Stimulated activated CD8-positive, alpha-beta memory T cell treated with anti-CD3 and anti-CD28 coated beads, Interleukin-15, amount 100 ng/mL, for 48 hours (primary cell): ENCODE measurements at places on chromosomes 3 and 15.

GRCh38 chr3:147246906-147247305 lies 159.4 kb downstream of the ZIC4 start:
- DNase-seq: no peak

DNA sequence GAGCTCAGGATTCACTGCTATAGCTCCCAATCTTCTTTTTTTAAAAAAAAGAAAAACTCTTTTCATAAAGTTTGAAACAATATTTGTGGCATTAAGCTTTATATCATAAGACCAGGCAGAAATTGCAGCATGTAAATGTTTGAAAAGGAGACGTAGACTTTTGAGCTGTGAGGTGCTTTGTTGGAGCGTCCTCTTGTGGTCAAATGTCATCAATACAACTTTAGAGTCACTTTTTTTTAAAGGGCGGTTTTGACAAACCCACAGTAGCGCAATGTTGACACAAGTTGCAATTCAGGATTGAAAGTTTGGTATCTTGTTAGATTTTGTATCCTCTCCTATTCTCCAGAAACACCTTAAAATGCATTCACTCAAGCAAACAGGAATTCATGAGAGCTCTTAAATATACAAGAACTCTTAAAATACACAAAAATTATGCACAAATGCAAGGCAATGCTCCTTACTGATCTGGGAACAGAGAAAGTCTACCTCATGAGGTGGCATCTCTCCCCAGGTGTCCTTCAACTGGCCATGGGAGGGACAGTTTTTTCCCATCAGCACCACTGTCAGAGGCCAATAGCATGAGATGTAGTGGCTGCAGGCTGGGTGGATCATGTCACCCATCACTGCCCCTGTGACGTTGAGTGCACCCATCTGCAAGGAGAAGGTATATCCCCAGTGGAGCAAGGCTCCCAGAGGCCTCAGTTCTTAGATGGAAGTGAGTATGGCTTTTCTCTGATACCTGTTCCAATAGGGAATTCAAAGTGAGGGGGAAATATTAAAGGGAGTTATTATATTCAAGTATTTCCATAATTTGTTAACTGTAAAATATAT lies 70.7 kb downstream of the ANXA2 start:
- DNase-seq: no peak

- DNase-seq: no peak
Measured at GRCh38 chr3:79018671-79019136, 749.1 kb downstream of the ROBO1 start.

- DNase-seq: no peak
Measured at GRCh38 chr15:70264738-70265465, 167.2 kb upstream of the TLE3 start.

- no peak for DNase-seq
Measured at GRCh38 chr15:35757765-35758164, 211.8 kb upstream of the DPH6 start.
